Dermis blood vessel endothelial cell (primary cell): ENCODE measurements at places on chromosomes 7 and 10. TPM values are rescaled to one million over a fixed set of nuclear protein-coding genes. Genes with fewer than 3 reads are reported as not detected.

The CALML5 gene
- total RNA-seq: not detected in 2 replicates

The PARG gene
- total RNA-seq: 29.8 and 31.1 TPM in 2 replicates

The FKBP6 gene
- total RNA-seq: not detected in 2 replicates

The LIPK gene
- not detected in 2 replicates for total RNA-seq

The ANKRD26 gene
- 8.7 and 10.7 TPM in 2 replicates for total RNA-seq

The NRF1 gene
- 18.9 and 20.2 TPM in 2 replicates for total RNA-seq
